Naive thymus-derived CD4-positive, alpha-beta T cell (primary cell): ENCODE measurements at places on chromosomes 7 and 10. TPM values are rescaled to one million over a fixed set of nuclear protein-coding genes. Genes with fewer than 3 reads are reported as not detected.

DNA sequence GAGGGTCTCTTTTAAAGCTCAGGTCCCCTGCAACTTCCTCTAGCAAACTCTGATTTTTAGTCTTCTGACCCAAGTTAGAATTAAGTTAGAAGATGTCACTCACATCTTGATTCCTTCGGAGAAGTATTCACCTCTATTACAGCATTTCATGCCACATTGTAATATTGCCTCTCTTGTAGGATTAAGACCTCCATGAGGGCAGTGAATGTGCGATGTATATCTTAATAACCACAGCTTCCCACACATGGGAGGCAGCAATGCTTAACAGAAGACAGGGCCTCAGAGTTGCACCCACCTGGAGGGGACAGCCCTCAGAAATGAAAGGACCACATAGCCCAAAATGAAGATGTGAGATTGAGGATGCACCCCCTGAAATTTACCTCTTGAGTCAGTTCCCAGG, 270.3 kb downstream of the HTR7 start:
- H3K4me1 ChIP-seq: no peaks in the 10 kb centered on the region
- H3K4me3 ChIP-seq: no peak overlapping the region
- no peaks in the 10 kb centered on the region for H3K36me3 ChIP-seq
- DNase-seq: no peak
- no peak overlapping the region for H3K27ac ChIP-seq

DNA sequence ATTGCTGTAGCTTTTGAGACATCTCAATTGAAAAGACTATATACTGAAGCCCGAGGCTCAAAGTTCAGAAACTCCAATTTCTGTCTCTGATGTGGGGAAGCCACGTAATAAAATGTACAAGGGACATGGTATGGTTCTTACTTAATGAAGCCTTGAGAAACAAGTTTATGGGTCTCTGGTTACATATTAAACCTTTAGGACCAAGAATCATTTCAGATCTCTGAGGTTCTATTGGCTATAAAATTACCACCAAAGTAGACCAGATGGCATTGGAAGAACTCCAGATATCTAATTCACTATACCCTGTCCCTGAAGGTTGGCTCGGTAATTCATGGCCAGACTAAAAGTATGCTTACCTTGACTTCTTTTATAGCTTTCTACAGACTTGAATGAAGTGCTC, 23.7 kb downstream of the STAMBPL1 start:
- no peak overlapping the region for H3K27ac ChIP-seq
- H3K4me1 ChIP-seq: no peaks in the 10 kb centered on the region
- H3K36me3 ChIP-seq: peaks cover 47% of the 10 kb centered on the region

NPTX2 gene
- not detected for polyA plus RNA-seq

DNA sequence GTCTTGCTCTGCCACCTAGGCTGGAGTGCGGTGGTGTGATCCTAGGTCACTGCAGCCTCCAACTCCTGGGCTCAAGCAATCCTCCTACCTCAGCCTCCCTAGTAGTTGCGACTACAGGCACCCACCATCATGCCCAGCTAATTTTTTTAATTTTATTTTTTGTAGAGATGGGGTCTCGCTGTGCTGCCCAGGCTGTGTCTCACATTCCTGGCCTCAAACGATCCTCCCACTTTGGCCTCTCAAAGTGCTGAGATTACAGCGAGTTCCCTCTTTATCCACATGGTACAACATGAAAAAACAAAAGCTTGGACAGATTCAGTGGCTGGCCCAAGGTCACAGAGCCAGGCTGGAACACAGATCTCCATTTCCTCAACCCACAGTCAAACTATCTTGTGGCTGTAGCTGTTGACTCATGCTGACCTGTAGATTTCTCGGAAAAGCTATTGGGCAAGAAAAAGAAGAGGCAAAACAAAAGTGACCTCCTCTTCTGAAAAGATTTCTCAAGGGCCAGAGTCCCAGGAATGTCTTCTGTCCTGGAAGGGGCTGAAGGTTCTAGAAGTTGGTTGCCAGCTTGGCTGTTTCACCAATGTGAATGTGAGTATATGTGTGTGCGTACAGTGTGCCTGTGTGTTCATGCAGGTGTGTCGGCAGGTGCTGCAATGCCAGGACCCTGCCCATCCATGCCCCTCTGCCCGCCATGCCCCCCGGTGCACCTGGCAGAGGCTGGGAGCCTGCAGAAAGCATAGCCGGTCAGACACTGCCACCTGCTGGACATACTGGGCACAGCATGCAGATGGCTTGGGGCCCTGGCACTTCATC, 28.4 kb downstream of the TMEM130 start:
- H3K4me3 ChIP-seq: no peak overlapping the region
- no peak overlapping the region for H3K27ac ChIP-seq
- no peaks in the 10 kb centered on the region for H3K27me3 ChIP-seq
- no peaks in the 10 kb centered on the region for H3K4me1 ChIP-seq
- DNase-seq: peak; percentile 71
- no peaks in the 10 kb centered on the region for H3K36me3 ChIP-seq

DNAH11 gene
- polyA plus RNA-seq: 0.25 TPM

- no peak overlapping the region for H3K4me3 ChIP-seq
- DNase-seq: no peak
- no peaks in the 10 kb centered on the region for H3K27me3 ChIP-seq
Measured at GRCh38 chr10:88157981-88158465, 294.6 kb downstream of the PTEN start.

- H3K27ac ChIP-seq: no peak overlapping the region
- no peaks in the 10 kb centered on the region for H3K36me3 ChIP-seq
- H3K4me1 ChIP-seq: no peaks in the 10 kb centered on the region
- no peak for DNase-seq
- no peak overlapping the region for H3K4me3 ChIP-seq
Measured at GRCh38 chr7:104255194-104255593, 47.4 kb upstream of the ORC5 start.

ANKRD30A gene
- not detected for polyA plus RNA-seq

GRCh38 chr10:131811630-131812403, 89.0 kb upstream of the PPP2R2D start:
- H3K4me3 ChIP-seq: no peak overlapping the region
- no peaks in the 10 kb centered on the region for H3K36me3 ChIP-seq
- DNase-seq: no peak
- H3K4me1 ChIP-seq: no peaks in the 10 kb centered on the region
- no peak overlapping the region for H3K27ac ChIP-seq

GRCh38 chr7:33639552-33640197, 265.7 kb upstream of the BMPER start:
- no peak overlapping the region for H3K27ac ChIP-seq
- no peaks in the 10 kb centered on the region for H3K4me1 ChIP-seq
- no peak overlapping the region for H3K4me3 ChIP-seq
- H3K27me3 ChIP-seq: no peaks in the 10 kb centered on the region

- DNase-seq: no peak
- H3K36me3 ChIP-seq: peaks cover 49% of the 10 kb centered on the region
- no peaks in the 10 kb centered on the region for H3K27me3 ChIP-seq
- no peak overlapping the region for H3K4me3 ChIP-seq
- no peak overlapping the region for H3K27ac ChIP-seq
- no peaks in the 10 kb centered on the region for H3K4me1 ChIP-seq
Measured at GRCh38 chr7:99898836-99899235, 20.5 kb downstream of the TRIM4 start.

NKX1-2 gene
- polyA plus RNA-seq: not detected

GOLGA7B gene
- polyA plus RNA-seq: 0.62 TPM

SFTPA2 gene
- not detected for polyA plus RNA-seq

GRM3 gene
- polyA plus RNA-seq: not detected
